Esophagus muscularis mucosa (tissue), 4 donors: ENCODE measurements at places on chromosomes 6 and 20. TPM values are rescaled to one million over a fixed set of nuclear protein-coding genes. Genes with fewer than 3 reads are reported as not detected.
A peak's percentile ranks its signal among the peaks of the same experiment; 100 is the strongest.

GRCh38 chr6:141878686-141879085 is 254.0 kb upstream of the GJE1 start:
- no peak for DNase-seq

DNA sequence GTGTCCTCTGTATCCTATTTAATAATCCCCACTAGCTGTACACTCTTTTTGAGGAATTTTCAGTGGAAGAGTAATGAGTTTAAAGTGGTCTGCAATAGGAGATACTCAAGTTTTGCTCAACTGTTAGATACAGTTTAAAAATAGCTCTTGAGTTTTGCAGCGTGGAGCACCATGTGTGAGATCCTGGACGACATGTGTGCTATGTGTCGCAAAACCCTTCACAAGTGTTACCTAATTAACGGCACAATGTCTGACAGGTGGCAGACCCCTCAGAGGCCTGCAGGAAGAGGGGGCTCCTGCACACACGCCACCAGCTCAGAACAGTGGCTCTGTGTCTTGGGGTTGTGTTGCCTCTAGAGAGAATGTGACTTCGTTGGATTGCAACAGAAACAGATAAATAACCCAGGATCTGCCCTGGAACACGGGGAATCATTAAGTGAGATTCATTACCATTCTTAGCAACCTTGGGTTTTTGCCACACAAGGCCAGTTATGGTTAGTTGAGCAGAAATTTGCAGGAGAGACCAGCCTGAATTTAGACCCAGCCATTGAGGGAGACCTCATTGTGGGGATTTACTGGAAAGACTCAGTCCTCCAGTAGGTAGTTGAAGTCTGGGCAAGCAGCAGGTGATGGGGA is 73.8 kb downstream of the SASH1 start:
- DNase-seq, result no peak

DNA sequence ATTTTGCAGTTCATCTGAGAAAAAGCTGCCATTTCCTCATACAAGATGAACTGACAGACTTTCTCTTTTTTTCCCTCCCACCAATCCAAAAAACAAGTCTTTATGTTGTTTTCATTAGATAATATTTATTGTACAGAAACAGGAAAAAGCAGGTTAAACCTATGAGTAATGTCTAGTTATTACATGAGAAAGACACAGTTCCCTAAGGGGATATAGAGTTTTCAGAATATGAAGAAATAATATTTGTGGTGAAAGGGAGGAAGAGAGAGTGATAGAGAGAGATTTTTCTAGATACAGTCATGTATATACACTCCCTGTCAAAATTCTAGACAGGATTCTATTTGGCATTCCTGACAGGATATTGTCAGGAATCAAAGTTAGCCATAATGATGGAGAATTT is 392.4 kb downstream of the BMP2 start:
- no peak for DNase-seq

GRCh38 chr6:142416179-142416578 is 114.4 kb downstream of the ADGRG6 start:
- DNase-seq, result no peak

DNA sequence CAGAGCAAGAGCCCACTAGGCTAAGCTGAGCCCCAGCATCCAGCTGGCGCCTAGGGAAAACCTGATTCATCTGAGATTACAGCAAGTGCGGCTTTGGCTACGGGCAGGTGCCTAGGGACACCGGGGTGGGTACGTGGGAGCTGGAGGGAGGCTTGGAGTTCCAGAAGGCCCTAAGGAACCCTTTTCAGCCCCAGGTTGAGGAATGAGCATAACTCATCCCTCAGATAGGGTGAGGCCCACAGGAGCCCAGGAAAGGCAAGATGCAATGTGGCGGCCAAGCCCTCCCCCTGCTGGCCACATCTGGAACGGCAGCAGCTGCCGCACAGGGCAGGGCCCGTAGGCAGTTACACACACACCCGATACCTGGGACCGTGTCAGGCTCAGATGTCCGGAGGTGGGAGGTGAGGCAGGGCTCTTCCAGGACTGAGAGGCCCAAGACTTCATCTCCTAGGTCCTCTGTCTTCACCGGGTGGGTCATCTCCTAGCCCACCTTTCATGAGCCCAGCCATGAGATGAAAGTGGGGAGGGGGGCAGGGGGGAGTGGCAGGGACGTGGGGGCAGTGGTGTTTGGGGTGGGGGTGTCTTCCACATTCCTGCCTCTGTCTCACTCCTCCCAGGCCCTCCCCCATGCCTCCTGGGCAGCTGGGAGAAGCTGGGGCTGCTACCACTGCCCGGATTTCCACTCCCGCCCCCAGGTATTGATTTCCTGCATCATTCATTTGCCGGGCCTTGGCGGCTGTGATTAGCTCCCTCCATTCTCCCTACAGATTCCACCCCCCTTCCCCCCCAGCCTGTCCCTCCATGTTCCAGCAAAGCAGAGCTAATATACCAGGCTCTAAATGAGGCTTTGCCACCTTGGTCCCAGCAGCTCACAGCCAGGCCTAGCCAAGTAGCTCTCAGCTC is 5.5 kb downstream of the MDGA1 start:
- DNase-seq, result peak; percentile 94

DNA sequence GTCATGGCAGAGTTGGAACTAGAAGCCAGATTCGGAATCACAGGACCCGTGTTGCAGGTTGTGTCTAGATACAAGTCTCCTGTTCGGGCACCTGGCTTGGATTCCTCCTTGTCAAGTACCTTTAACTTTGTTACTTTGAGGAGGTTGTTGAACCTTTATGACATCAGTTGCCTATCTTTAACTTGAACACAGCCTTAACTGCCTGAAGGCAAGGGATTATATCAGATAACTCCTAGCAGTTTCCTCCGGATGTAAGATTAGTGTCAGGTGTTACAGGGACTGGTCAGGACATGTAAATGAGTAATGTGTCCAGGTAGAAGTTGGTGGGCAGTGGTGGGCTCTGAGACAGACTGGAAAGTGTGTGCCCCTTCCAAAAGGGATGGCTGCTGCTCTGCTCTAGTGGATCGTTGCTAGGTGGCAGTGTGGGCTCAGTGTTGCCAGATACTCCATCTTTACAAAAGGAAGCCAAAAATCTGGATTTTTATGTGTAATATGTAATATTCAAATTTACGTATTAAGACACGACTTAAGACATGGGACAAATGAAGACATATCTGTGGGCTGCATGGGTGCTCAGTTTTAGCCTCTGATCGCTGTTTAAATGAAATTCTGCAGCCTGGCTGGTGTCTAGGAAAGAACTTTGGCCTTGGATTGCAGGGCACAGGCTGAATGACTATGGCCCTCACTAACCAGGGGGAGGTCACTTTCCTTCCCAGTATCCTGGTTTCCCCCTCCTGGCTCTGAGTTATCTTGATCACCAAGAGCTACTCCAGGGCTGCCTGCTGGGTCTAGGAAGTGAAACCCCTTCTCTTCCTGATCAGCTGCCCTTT is 27.1 kb downstream of the CHMP4B start:
- DNase-seq, result no peak

GRCh38 chr20:22623211-22623610 is 38.8 kb upstream of the FOXA2 start:
- peak; percentile 85 for DNase-seq

GRCh38 chr6:315921-316752 is 23.9 kb downstream of the DUSP22 start:
- DNase-seq, result no peak

DNA sequence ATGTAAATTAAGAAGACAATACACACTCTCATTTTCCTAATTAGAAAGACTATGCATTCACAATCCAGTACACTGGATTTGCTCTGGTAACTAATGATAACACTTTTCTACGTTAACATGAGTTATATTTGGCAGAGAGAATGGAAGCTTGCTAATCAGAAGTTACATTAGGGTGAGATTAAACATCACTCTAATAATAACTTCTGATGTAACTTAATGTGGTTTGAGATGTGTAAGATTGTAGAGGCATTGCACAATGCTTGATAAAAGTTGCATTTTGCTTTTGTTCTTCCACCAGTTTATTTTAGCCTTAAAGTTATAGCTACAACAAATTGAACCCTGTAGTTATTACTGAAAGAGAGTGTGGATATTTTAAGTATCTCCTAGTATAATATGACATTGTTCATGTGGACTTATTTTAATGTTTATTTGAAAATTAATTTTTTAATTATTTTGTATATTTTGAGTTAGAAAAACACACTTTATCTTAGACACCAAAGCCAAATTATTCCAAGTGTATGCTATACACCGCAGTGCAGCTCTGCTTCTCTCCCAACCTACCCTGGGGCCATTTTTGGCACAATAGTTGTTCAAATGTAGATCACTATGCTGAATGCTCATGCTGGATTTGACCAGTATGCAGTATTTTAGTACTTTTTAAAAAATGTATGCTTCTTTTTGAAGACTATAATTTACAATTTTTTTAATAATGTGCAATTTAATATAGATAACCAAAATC is 143.2 kb downstream of the SLC16A10 start:
- DNase-seq, result no peak

- no peak for DNase-seq
Measured at GRCh38 chr6:14059791-14060436, 57.7 kb upstream of the CD83 start.

GRCh38 chr6:167996424-167997199 is 859 bp upstream of the KIF25 start:
- peak; percentile 78 for DNase-seq

DNA sequence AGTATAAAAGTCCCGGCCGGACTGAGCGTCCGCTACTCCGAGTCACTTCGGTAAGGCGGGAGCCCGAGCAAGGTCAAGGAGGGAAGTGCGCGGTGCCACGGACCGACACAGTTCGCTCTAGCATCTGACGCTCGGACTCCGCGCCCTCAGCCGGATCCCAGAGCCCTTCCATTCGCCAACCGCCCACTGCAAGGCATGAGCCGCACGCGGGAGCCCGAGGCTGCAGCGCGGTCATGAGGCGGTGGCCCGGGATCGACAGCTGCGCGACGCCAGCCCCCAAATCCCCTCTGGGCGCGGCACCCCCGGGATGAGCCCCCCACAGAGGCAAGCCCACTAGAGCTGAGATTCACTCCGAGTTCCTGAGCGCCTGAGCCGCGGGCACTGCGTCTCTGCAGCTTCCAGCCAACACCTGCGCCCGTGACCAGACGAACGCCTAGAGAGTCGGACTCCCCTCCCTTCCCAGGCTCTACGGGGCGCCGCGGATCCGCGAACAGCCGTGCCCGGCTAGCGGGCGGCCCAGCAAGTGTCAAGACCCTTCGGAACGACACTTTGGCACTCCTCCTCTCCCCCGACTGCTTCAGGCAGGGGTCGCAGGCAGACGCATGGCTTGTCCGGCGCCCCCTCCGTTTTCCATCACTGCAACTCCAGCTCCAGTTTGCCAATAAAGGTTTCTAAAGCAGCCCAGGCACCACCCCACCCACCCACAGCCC is 725 bp upstream of the ISM1 start:
- DNase-seq, result no peak

DNA sequence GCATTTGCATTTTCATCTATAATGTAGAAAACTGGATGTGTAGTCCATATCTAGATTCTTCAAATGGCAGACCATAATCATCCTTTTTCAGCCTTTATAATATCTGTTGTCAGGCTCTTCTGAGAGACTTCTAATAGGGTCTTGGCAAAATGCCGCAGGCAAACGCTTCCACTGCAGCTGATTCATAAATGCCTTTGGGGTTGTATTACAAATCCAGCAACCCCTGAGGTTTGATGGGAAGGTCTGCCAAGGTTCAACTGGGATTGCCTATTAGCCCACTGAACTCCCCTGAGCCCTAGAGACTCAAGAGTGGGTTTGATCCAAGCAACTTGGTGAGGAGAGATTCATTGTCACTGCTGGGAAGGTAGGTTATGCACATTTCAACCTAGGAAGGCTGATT is 365.2 kb upstream of the POU3F2 start:
- no peak for DNase-seq

DNA sequence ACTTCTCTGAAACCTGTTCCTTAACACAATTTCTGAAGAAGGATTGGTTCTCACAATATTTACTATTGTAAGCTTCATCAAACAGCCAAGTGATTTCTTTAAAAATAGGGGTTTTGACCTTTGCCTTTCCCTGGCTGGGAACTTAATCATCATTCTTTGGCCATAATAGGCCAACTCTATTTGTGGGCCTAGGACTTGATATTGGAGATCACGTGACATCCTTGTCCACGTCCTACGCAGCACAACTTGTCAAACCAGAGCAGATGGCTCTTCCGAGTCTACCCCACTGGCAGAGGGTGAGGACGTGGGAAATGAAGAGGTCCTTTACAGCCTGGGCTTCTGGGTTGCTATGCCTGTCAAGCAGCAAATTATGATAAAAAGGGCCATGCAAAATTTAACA is 1030.6 kb downstream of the KIF16B start:
- no peak for DNase-seq

DNA sequence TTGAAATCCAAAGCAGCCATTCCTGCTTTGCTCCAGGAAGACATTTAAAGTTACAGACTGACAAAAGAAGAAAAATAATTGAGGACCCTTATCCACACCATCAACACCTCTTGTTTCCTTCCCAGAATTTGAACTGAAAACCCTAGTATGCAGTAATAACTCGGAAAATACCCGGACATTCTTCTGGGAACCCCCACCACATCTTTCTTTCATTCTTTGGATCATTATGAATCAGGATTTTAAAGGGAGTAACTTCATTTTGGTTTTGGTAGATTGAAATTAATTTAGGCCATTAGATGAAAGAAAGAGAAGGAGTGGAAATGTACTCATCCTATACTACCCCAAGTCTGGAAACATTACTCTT is 213.8 kb upstream of the MARCKS start:
- DNase-seq, result no peak

DNA sequence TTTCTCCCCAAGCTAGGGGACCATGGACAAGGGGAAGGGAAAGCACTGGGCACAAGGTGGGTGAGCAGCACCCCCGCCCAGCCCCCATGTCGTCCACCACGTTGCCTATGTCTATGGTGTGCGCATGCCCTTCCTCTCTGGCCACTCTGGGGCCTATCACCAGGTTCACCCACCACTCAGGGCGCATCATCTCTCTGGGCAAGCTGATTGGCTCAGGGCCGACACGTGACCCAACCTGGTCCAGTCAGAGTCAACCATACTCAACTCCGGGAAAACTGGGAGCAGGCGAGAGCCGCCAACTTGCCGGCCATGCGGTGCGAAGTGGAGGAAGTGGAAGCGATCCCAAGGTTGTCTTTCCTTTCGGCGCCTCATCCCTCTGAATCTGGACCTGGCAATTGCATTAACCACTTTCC is 25.9 kb downstream of the ACSS1 start:
- no peak for DNase-seq

- DNase-seq, result no peak
Measured at GRCh38 chr6:23420659-23421350, 705.2 kb upstream of the NRSN1 start.

DNA sequence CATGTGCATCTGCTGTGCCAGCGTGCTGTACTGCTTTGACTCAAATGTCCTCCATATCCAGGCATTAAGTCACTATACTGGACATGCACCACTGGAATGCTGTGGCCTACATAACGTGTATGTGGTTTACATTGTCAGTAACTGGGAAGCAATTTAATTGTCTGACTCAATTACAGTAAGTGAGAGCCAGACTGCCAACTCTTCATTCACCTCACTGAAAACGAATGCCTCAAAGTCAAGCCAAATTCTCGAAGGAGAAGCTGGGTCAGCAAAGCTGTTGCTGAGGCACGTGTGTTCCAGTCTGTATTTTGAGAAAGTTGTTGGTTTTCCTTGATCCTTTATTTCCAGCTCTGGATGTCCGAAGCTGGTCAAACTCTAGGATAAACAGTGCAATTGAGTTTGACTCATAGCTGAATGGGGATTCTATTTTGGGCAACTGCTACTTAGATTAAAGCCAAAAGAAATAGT is 534.3 kb downstream of the COL12A1 start:
- no peak for DNase-seq

C20orf141 gene
- total RNA-seq, result not detected

CDC40 gene
- 12.0 TPM for total RNA-seq

TFAP2D gene
- total RNA-seq, result not detected

FKBP5 gene
- 629 TPM for total RNA-seq

HLA-DQB2 gene
- 0.33 TPM for total RNA-seq
